ENCODE measurements at places on chromosomes 12 and 14.

DNA sequence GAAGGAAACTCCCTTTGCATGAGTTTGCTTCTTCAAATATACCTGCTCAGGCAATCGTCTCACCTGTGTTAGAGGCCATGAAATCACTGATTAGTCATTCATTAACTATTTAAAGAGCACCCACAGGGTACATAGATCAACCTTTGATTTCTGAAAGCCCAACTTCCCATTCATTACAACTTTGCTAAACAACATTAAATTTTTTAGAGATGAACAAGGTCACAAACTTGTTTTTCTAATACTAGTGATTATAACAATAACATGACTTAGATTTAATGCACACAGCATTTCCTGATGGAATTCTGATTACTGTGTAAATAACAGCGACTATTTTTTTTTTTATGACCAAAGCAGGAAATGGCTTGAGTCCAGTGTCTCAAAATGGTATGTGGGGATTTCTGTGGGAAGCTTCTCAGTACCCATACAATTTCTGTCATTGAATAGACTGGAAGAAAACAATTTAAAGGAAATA, 5.4 kb upstream of the ERO1A start:
- DNase-seq = peak; percentile 30

DNA sequence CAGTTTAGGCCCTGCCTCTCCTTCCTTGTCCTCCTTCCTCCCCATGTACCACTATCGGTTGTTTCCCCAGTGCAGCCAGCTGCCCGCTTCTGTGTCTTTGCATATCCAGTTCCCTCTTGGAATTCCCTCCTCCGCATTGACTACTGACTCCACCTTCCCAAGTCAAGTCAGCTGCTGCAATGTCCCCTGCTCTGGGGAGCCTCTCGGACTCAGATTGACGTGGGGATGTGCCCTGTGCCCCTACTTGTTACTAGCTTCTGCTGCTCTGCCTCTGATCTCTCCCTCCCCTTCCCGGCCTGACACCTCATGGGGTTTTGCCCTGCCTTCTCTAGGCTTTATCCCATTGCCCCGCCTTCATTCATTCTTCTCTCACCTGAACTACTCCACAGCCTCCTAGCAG, 2.1 kb upstream of the CD9 start:
- DNase-seq = no peak

- no peak for DNase-seq
Observed at GRCh38 chr12:46147144-46147543, 121.7 kb downstream of the SLC38A1 start.

GRCh38 chr14:89041257-89041582, 216.8 kb downstream of the TTC8 start:
- peak; percentile 80 for DNase-seq

GRCh38 chr12:111395336-111396187, 10.2 kb upstream of the SH2B3 start:
- DNase-seq = no peak

- no peak for DNase-seq
Observed at GRCh38 chr12:92436856-92437255, 265.9 kb upstream of the PLEKHG7 start.

DNA sequence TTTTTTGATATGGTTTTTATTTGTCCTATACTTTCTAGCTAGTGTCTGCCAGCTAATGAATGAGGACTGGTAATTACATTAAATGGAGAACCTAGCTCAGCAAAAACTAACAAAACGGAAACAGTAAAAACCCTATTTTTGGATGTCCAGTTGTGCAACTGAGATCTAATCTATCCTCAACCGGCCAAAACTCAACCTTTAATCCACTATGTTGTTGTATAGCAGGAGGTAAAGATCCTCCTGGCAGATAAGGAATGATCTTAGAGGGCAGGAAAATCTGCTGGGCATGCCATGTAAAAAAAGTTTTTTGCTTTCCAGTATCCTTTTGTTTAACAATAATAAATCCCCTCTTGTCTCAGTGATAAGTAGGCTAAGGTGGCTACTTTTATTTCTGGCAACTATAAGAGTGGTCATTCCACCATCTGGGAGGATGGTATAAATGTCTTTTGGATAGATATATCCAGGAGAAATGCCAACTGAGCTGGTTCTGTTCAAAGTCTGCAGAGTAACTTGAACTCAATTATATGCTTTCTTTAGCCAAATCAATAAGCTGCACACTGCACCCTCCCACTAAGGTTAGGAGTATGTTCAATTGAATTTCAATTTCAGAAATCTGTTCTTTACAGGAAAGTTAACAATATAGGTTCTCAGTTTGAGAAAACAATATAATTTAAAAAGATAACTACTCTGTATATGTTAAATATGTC, 40.1 kb downstream of the WASHC3 start:
- DNase-seq = no peak

- DNase-seq = peak; percentile 7
Observed at GRCh38 chr14:38931969-38932652, 170.9 kb downstream of the SEC23A start.

DNA sequence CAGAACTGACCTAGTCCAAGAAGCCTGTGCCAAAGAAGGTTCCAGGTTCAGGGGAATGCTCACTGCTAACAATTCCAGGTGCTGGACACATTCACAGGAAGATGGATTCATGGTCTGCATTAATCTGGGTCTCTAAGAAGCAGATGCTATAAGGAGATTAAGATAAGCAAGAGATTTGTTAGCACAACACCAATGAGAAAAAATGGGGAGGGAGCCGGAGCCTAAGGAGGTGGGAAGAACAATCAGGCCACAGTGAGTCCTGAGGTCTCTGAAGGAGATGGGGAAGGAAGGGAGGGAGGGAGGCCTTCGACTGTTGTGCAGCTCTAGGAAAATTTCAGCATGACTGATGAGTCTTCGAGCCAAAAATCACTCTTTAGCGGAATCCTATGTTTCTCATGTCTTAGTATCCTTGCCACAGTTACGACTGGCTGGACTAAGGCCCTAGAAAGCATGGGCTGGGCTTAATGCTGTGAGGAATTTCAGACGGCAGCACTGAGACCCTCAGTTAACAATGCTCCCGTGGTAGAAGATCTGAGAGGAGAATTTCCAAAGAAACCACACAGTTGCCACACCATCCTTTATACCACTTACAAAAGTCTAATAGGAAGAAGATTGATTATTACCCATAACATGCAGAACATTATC, 31.5 kb upstream of the PTGDR start:
- no peak for DNase-seq

DNA sequence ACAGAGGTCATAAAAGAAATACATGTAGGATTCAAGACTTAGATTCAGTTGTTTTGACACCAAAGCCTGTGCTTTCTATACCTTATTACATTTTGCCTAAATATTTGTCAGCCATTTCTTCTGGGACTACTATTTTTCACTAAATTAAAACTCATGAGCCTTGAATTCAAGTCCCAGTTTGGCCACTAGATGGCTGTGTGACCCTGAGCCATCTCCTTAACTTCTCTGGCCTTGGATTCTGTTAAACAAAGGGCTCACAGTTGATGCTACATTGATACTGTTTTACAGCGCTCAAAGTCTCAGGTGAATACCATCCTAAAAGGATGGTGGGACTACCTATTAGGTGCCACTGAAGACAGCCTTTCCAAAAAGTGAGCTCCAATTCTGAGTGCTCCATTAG, 39.6 kb upstream of the CCDC198 start:
- peak; percentile 43 for DNase-seq

DNA sequence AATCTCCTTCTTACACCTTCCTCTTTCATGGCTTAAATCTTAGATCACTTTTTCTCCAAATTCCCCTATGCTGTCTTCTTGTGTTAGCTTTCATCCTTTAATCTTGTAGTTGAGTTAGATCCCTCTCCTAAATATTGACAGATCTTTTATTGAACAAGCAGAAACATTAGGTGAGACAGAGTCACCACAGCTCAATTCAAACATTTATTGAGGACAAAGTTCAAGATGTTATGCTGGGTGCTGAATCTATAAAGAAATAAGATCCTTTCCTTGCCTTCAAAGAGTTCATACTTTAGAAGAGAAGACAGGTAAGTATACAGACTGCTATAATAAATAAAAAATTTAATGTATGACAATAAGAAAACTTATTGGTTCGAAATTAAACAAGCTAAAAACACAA, 109.7 kb downstream of the TXNDC16 start:
- DNase-seq = no peak

DNA sequence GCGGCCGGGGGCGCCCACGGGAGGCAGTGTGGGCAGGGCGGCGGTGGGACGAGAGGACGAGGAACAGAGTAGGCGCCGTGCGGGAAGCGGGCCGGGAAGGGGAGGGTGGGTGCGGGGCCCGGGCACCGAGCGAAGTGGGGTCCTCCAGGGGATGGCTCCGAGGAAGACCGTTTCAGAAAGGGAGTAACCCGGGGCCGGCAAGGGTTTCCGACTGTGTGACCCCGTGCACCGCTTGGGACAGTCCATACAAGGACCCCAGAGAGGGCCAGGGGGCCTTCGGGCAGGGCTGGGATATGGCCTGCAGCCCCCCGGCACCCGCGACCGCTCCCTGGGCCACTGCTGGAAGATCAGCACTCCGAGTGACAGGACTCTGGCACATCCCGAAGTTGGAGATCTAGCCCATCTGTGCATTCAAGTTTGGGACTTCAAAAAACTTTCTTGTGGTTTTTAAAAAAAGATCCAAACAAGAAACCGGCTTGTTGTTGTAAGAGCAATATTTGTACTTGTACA, 448 bp downstream of the TSPAN9 start:
- peak; percentile 78 for DNase-seq

DNA sequence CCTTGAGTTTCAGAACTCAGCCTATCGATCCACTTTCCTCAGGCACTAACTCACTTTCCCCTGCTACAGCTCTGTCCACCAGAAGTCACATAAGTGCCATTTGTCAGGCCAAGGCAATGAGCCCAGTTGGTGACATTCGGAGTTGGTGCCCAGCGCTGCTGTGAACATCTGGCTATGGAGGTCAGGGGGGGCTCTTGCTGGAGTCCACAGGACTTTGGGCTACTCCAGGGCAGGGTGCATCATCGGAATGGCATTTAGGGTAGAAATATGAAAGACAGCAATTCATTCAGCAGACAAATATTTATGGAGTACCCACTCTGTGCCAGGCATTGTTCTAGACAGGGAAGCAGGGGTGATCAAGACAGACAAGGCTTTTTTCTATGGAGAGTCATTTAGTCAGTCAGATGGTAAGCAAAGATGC, 1.5 kb upstream of the PPP1CC start:
- DNase-seq = no peak

DNA sequence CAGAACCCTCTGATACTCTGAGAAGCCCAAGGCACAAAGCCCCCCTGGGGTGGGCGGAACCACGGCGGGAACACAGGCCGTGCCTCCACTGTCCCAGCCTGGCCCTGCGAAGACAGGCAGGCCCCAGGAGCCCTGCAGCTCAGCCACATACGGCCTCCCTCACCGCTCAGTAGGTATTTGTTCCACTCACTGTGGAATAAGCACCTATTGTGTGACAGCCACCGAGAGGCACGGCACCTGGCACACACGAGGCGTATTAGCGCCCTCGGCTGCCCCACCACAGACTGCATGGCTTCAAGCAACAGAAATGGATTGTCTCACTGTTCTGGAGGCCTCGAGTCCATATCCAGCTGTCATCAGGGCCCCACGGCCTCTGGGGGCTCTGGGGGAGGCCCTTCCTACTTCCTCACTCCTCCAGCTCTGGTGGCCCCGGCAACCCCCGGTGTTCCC, 66.3 kb downstream of the NCOR2 start:
- DNase-seq = peak; percentile 17

DNA sequence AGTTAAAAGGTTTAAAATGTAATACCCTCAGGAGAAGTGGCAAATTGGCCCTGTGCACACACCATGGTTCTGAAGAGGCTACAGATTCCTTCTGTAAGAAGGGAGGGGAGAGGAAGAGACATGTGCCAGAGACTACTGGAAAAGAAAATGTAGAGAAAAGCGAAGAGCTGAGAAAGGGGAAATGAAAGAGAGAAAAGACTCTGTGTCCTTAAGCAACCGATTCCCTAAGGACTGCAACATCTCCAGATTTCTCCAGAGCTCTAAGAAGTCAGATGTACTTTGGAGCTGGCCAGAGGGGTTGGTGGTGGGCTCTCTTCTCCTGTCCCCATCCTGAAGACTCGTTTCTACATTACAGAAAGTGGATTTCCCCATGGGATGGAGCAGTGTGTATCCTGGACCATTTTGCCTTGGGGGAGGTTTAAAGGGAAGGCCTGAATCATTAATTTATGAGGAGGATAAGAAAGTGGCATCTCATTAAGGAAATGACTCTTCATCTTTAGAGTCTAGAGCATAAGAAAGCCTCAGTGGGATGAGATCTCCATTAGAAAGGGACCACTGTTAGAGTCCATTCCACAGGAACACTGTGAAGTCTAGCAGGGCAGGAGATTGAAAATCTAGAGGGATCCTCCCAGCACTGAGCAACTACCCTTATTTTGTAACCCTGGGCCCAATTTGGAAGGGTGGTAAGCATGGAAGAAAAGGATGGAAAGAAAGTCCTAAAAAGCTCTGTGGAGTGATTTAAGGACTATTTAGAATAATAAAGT, 45.5 kb upstream of the FUT8 start:
- DNase-seq = no peak

DNA sequence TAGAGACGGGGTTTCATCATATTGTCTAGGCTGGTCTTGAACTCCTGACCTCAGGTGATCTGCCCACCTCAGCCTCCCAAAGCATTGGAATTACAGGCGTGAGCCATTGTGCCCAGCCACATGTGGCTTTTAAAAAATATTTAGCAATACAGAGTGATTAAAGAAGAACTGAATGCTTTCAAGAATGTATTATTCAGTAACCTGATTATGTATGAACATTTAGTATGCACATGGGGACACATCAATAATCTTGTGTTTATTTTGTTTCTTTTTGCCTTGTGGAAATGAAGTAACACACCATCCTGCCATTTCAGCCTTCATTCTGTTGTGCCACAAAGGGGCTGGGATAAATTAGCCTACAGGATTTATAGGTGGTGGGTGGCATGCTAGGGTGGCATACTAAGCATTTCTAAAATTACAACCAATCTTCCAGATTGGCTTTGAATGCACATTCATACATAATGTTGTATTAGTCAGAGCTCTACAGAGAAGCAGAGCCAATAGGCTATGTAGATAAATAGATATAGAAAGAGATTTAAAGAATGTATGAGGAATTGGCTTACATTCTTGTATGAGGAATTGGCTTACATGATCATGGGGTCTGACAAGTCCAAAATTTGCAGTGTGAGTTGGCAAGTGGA, 25.5 kb upstream of the TXNRD1 start:
- no peak for DNase-seq

- DNase-seq = no peak
Observed at GRCh38 chr12:114481200-114481535, 75.2 kb upstream of the TBX5 start.
